Stimulated activated CD4-positive, alpha-beta T cell treated with anti-CD3 and anti-CD28 coated beads, Interleukin-15, amount 100 ng/mL, for 1 hour (primary cell): ENCODE measurements at places on chromosomes 6 and 20.

- DNase-seq: no peak
These were observed 118.9 kb downstream of the ARMC2 start for GRCh38 chr6:108966855-108967755.

DNA sequence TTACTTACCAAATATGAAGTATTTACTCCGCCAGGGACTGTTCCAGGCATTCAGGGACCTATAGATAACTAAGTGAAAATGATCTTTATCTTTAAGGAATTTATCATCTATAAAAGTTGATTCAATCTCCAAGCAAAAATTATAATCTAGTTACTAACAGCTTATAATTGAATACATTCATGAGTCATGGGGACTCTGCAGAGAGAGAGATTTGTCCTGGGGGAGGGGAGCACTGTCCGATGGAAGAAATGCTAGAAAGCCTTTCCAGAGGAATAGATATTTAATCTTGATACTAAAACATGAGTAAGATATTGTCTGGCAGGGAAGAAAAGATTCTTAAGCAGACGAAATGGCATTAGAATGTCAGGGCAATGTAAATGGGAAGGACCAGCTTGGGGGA, 139.3 kb downstream of the CD164 start:
- DNase-seq: no peak

DNA sequence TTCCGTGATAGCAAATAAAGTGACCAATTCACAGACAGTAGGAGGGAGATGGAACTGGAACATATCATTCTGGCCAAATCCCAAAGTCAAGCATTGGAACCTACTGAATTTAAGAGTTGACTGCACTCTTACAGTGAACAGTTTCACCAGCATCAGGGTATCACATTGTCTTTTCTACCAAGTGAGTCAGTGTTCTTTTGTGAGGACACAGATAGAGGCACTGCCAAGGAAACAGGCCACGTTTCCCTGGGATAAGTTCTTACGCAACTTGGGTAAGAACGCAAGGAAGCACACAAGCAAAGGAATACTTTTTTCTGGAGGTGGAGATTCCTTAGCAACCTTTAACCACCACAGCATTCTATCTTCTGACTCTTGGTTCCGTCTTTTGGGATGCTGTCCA, 28.6 kb upstream of the ENPP5 start:
- DNase-seq: no peak

DNA sequence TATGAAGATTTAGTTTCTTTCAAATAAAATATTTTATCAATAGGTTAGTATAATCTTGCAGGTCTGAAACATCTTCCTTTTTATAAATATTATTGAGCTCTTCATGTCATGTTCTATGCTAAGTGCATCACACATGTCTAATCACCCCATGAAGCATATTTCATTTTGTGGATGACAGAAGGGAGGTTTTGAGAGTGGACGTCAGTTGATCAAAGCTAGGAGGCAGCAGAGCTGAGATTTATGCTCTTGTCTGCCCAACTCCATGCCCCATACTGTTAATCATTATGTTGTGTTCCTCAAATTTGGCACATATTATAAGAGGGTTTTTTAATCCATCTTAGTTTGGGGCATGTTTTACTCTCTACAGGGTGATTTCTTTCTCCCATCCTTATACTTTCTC, 22.7 kb downstream of the DSE start:
- DNase-seq: no peak

DNA sequence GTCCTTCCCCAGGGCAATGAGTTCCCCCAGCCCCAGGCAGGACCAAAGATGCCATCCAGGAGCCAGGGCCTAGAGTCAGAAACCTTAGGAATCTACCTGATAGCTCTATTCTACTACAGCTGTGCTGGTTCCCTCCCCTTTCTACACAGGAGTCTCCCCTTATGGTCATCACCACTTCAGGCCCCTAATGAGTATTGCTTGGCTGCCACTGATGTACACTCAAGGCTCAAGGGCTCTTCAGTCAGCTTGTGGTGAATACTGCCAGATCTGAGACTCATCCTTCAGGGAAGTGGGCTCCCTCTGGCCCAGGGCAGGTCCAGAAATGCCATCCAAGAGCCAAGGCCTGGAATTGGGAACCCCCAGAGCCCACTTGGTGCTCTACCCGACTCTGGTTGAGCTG, 248.6 kb downstream of the ALDH8A1 start:
- DNase-seq: no peak

- no peak for DNase-seq
These were observed 353.4 kb downstream of the PTPRT start for GRCh38 chr20:42836339-42836738.

DNA sequence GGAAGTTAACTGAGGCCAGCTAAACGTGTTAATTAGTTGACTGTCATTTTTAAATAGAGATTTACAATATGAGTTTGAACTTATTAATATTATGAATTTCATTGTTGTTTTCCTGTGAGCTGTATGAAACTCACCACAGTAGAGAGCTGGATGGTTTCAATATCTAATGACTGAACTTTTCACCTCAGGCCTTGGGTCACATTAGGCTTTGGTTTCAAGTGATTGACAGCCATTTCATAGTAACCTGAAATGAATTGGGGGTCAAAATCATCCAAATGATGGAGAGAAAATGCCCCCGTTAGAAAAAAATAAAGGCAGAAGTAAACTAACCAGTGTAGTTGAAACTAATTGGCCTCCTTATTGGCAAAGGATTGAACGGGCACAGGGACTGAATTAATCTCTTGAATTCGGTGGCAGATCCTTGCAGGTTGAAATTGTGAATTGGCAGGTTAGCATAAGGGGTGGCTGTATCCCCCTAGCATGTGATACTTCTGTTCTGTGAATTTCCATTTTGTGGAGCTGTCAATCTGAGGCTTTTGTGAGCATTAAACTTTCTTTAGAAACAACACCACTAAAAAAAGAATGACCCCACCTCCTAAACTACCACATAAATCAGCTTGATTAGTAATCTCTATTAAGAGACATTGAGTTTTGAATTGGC, 155.1 kb upstream of the MMS22L start:
- DNase-seq: no peak

GRCh38 chr20:2955257-2955970, 82.1 kb downstream of the PTPRA start:
- DNase-seq: no peak

- no peak for DNase-seq
These were observed 13.8 kb upstream of the TLDC2 start for GRCh38 chr20:36861875-36862801.

- no peak for DNase-seq
These were observed 43.0 kb upstream of the RANBP9 start for GRCh38 chr6:13754644-13755043.

DNA sequence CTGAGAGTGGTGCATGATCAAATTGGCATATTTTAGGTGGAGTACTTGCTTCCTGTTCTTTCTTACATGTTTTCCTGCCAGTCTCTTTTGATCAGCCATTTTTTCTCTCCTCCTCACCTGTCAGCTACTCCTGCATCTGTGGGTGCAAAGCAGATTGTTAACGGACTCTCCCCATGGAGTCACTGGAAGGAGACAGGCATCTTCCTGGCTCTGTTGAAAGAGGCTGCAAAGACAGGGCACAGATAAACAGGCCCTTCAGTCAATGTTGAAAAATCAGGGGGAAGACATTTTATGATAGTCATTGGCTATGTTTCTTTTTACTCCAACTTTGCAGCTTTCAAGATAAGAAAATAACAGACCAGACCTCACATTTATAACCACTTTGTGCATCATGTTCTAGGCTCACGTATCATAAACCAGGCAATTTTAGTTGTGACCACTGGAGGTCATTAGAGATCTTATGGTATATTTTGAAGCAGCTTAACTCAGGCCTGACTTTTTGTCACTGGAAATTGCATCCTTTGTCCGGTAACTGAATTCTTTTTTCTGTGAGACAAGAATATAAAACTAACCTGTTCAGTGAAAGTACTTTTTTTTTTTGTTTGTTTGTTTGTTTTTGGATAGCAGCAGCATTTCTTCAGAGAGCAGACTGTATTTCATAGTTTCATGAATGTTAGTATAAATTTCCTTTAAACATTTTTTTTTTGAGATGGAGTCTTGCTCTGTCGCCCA, 20.1 kb downstream of the ECT2L start:
- no peak for DNase-seq

GRCh38 chr6:112307707-112308106, 39.4 kb upstream of the RFPL4B start:
- DNase-seq: no peak

GRCh38 chr20:50450493-50450826, 59.7 kb upstream of the PTPN1 start:
- no peak for DNase-seq

- no peak for DNase-seq
These were observed 10.0 kb downstream of the CD83 start for GRCh38 chr6:14127611-14128010.

- DNase-seq: no peak
These were observed 65.6 kb downstream of the CDC5L start for GRCh38 chr6:44453146-44453545.

- no peak for DNase-seq
These were observed 91.9 kb upstream of the CCDC28A start for GRCh38 chr6:138681627-138682026.

- DNase-seq: no peak
These were observed 82.9 kb downstream of the SCML4 start for GRCh38 chr6:107741191-107741680.

GRCh38 chr6:1609041-1609647, 571 bp upstream of the FOXC1 start:
- no peak for DNase-seq

DNA sequence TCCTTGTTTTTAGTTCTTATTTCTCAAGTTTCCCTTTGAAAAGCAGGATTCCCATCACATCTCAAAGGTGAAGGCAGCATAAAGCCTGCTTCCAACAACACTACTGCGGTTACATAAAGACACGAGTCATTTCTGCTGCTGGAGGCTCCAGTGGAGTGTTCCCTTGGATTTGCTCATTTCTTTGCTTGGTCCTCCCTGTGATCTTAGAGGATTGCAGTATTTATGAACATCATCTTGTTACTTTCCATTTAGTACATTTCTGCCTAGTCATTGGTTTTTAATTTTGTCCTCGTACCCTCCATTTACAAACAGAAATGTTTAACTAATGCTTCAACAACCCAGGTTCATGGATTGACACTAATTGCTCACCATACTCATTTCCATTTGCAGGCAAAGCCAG, 298.8 kb downstream of the ZNF217 start:
- DNase-seq: no peak

GRCh38 chr6:23562554-23562953, 563.5 kb upstream of the NRSN1 start:
- no peak for DNase-seq

DNA sequence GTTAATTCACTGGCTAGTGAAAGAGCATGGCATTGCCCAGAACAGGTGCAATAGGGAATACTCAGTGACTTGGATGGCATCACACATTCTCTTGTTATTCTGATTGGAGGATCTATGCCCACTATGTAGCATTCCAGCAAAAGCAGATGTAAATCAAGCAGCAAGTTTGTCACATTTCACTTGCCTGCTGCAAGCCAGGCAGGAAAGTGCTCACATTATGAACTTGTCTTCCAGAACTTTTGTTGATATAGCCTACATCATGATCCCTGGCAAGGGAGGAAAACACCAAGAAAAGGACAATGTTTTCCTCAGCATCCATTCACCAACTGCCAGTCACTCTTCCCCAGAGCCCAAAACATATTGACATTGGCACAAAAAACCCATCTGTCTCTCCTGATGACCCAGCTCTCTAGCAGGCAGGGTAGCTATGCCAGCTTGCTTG, 77.8 kb downstream of the ARHGAP18 start:
- no peak for DNase-seq

DNA sequence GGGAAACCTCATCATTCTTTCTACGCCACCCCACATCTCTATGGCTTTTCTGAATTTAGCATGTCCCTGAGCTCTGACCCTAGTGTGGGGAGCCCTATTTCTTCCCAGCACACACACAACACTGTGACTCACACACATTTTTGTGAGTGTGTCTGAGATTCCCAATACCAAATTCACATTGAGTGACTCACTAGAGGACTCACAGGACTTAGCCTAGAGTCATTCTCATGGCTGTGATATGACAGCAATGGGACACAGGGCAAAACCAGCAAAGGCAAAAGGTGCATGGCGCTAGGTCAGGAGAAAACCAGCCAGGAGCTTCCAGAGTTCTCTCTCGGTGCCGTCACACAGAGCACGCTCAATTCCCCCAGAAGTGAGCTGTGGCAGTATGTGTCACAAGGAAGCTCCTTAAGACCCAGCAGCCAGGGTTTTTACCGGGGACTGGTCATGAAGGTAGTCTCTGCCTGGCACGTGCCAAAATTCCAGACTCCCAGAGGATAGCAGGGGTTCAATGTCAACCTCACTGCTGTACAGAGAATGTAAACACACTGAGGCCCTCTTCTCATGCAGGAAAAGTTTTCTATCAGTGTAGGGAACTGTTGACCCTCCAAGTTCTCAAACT, 6.2 kb downstream of the CSTL1 start:
- DNase-seq: no peak

- no peak for DNase-seq
These were observed 33.0 kb upstream of the KIAA1586 start for GRCh38 chr6:57013521-57013926.

- DNase-seq: no peak
These were observed 114.3 kb upstream of the BTN3A2 start for GRCh38 chr6:26250698-26251044.

GRCh38 chr20:53810661-53811355, 217.2 kb upstream of the ZNF217 start:
- DNase-seq: no peak

DNA sequence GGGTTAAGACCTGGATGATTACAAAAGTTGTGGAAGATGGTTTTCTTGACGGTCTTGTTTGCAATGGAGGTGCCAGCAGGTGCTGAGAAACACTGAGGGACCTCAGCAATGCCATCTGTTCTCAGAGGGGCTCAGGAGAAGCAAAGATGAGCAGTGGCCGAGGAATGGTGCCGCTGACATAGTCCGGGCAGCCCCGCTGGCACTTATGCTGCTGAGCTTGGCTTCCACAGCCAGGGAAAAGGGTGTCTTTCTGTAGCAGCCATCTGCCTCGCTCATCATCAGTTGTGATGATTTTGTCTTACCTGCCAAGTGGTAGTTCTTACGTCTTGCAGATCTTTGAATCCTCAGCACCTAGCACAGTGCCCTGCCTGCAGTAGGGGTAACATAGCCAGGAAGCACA, 55.7 kb downstream of the PPP1R14C start:
- DNase-seq: no peak

DNA sequence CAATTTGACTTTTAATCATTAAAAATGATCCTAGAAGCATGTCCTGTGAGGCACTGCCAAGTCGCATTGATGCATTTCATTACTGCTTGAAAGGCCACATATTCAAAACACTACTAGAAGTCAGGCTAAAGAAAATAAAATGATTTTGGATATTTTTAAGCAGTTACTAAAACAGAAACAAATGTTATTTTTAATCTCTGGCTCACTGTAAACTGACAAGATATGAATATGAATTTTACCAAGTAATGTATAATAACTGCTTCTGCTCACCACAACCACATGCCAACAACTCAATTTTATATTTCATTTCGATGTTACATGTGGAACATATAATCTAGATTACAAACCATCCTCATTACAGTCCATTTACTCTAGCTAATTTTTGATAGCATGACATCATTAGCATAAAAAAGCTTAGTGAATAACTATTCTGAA, 90.6 kb downstream of the ATXN1 start:
- no peak for DNase-seq

- DNase-seq: no peak
These were observed 630.8 kb downstream of the PHF3 start for GRCh38 chr6:64266351-64266821.
